ENCODE measurements at places on chromosomes 3 and 15.

DNA sequence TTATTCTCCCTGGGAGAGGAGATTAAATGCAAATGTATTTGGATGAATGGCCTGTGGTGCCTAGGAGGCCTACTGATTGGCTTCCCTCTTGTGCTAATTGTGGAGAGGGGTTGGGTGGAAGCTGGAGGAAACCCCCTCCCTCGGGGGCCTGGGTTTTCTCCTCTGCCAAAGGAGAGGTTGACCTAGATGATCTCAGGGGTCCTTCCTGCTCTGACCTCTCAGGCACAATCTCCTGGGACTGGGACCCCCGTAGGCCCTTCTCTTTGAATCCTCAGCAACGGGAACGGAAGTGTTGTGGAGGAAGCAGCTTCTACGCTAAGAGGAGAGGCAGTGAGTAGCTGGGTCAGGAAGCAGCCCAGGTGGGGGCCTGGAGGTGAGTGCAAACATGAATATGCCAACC is 40.5 kb upstream of the MAGEF1 start:
- no peak for DNase-seq

DNA sequence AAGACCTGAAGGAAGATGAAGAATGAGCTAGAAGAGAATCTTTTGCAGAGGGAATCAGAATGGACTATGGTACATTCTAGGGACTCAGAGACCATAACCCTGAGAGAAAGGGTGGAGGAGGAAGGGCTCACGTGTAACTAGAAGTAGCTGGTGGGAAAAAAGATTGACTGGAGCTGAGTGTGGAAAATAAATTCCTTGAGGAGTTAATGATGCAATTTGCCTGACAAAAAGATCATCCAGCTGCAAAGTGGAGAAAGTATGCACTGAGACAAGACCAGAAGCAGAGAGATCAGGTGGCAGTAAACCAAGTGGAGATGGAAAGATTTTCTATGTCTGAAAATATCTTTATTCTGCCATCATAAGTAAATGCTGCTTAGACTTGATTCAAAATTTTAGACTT is 52.9 kb upstream of the TBL1XR1 start:
- no peak for DNase-seq

GRCh38 chr15:55124616-55125015 is 72.1 kb downstream of the RSL24D1 start:
- DNase-seq = no peak

GRCh38 chr15:70362886-70363285 is 265.2 kb upstream of the TLE3 start:
- no peak for DNase-seq

GRCh38 chr3:48107227-48107626 is 81.0 kb downstream of the CDC25A start:
- DNase-seq = no peak

DNA sequence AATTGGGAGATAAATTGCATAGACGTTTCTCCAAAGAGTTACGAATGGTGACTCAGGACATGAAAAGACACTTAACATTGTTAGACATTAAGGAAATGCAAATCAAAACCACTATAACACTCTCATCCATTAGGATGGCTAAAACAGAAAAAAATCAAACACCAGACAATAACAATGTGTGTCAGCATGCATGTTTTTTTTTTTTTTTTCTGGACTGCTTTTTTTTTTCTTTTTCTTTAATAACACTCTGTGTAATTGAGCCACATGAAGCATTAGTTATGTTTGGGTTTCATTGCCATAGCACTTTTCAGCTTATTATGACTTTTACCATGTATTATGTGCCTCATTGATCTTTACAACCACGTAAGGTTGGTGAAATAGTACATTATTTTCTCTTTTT is 95.0 kb downstream of the NFKBIZ start:
- no peak for DNase-seq

DNA sequence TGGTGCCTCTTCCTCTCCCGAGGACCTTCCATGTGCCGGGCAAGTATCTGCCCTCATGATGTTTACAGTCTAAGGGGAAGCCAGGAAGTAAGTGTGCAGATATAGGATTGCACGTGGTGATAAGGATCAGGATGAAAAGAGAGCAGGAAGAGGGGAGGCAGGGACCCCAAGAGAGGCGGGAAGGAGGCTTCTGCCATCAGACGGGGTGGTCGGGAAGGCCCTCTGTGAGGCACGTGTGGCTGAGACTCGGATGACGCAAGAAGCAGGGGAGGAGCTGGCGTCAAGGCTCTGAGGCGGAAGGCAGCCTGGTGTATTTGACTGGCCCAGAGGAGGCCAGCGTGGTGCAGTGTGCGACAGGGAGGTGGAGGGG is 762 bp upstream of the IQSEC1 start:
- DNase-seq = no peak

DNA sequence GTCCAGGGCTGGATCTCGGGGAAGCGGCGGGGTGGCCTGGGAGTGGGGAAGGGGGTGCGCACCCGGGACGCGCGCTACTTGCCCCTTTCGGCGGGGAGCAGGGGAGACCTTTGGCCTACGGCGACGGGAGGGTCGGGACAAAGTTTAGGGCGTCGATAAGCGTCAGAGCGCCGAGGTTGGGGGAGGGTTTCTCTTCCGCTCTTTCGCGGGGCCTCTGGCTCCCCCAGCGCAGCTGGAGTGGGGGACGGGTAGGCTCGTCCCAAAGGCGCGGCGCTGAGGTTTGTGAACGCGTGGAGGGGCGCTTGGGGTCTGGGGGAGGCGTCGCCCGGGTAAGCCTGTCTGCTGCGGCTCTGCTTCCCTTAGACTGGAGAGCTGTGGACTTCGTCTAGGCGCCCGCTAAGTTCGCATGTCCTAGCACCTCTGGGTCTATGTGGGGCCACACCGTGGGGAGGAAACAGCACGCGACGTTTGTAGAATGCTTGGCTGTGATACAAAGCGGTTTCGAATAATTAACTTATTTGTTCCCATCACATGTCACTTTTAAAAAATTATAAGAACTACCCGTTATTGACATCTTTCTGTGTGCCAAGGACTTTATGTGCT is 527 bp downstream of the B2M start:
- no peak for DNase-seq

DNA sequence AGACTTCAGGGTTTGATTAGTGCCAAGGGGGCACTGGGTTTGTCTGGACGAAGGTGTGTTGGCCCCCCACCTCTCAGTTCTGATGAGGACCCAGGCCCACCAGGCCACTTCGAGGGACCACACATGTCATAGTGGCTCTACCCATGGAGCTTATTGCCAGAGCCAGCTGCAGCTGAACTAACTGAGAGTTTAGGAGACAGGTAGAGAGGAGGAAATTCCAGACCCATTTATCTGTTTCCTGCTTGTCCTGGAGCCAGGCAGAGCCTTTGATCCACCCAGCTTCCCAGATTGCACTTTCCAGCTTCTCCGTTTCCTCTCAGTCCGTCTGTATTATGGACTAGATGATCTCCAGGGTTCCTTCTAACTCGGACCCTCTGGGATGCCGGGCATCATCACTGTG is 20.9 kb downstream of the SLC24A1 start:
- no peak for DNase-seq

DNA sequence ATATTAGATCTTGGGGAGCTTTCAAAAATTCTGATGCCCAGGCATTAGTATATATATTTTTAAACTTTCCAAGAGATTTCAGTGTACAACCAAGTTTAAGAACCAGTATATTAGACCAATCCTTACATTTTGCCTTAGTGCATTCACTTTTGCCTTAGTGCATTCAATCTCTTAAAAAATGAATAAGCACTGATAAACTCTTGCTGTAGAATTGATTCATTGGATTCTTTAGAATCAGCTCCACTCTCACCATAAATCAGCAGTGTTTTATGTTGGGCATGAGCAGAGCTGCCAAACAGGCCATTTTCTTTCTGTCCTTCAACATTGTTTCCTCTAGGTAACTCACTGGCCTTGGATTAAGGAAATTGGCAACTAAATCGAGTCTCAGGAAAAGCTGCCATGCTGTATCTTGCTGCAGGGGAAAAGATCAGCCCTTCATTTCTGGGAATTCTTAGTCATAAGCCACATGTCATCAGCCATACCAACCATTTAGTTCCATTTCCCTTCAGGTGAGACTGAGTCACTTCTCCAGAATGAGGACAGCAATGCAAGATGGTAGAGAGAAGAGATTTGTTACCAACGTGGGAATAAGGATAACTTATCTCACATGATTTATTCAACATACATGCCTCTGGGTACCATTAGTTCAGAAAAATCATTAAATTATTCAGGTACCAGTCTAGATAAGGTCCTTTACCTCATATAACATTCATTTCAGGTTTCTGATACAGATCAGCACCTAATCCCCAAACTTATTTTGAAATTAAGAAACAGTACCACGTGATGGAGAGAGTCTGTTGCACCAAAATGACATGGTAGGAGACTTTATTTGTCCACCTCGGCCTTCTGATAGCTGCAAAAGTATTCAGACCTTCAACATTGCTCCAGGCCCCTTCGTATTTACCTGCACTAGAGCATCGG is 192.5 kb downstream of the P3H2 start:
- DNase-seq = no peak

DNA sequence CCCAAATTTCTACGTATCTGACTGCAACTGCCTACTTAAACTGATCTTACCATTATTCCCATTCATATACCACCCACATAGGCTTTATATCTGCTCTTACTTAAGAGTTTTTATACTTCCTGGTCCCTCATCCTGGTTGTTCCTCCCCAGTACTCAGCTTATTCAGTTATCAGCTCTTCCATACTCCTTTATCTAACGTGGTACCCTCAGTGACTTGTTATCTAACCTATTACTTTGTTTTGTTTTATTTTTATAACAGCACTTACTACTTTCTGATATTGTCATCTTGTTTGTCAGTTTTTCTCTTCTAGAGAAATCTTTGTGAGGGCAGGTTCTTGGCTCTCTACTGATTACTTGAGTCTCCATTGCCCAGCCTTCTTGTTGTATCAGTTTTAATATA is 100.6 kb downstream of the ZNF609 start:
- DNase-seq = no peak

- DNase-seq = no peak
Observed at GRCh38 chr15:42206406-42206805, 1.7 kb downstream of the VPS39 start.

GRCh38 chr3:31508452-31509146 is 24.1 kb upstream of the STT3B start:
- no peak for DNase-seq

- DNase-seq = no peak
Observed at GRCh38 chr3:72440491-72440890, 407.8 kb downstream of the SHQ1 start.

GRCh38 chr3:125622381-125622791 is 27.1 kb upstream of the OSBPL11 start:
- DNase-seq = no peak

GRCh38 chr3:31777092-31777491 is 204.0 kb downstream of the OSBPL10 start:
- no peak for DNase-seq

GRCh38 chr3:100963041-100963440 is 30.2 kb downstream of the ABI3BP start:
- DNase-seq = no peak

GRCh38 chr15:40157778-40158447 is 3.0 kb upstream of the BUB1B start:
- DNase-seq = no peak

- DNase-seq = no peak
Observed at GRCh38 chr3:151395806-151396205, 11.3 kb upstream of the P2RY12 start.

DNA sequence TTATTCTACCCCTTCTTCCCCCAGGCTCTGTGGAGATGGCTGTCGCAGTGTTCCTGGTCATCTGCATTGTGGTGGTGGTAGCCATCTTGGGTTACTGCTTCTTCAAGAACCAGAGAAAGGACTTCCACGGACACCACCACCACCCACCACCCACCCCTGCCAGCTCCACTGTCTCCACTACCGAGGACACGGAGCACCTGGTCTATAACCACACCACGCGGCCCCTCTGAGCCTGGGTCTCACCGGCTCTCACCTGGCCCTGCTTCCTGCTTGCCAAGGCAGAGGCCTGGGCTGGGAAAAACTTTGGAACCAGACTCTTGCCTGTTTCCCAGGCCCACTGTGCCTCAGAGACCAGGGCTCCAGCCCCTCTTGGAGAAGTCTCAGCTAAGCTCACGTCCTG is 12.9 kb downstream of the SPINT1 start:
- no peak for DNase-seq

GRCh38 chr3:106058475-106058874 is 189.7 kb upstream of the CBLB start:
- no peak for DNase-seq

DNA sequence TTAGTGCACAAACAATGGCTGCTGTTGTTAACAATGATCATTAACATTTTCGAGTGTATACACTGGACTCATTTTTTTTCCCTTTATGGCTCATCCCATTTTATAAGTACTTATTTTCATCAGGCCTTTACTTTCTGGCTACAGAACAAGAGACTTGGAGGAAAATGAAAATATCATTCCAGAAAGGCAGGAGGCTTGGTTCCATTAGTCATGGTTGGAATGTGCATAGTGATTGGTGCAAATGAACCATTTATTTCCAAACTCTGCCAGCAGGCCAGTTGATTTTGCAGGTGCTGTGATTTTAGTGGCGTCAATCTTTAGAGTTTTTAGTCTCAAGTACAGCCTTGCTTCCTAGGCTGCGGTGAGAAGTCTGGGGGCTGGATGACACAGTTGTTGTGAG is 151.8 kb downstream of the ITPR1 start:
- no peak for DNase-seq

DNA sequence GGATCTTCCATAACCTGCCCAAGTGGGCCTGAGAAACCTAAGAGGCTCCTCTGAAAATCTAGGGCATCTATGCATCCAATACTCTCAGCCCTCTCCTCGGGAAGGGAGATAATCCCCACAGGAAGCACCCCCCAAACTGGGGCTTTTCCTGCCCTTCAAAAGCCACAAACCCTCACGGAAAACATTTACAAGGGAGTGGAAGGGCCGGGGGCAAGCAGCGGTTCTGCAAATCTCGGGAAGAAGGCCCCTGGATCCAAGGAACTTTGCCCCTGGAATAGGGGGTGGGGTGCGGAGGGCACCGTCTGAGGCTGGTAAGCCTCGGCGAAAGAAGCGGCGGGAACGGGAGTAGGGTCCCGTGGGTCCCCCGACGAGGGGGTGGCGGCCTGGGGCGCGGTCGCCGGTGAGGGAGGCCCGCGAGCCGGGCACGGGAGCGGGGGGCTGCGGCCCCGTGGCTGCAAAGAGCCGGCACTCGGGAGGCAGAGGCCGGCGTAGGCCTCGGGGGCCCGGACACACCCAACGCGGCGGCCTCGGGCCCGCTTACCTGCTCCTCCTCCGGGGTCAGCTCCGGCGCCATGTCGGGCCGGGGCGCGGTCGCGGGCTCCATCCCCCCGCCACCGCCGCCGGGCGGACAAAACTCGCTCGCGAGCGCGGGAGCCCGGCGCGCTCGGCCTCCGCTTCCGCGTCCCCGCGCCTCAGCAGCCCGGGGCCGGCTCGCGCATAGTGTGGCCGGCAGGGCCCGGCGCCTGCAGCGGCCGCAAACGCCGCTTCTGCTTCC is 755 bp downstream of the PTPN9 start:
- DNase-seq = no peak

GRCh38 chr3:24363242-24363641 is 131.4 kb downstream of the THRB start:
- no peak for DNase-seq

DNA sequence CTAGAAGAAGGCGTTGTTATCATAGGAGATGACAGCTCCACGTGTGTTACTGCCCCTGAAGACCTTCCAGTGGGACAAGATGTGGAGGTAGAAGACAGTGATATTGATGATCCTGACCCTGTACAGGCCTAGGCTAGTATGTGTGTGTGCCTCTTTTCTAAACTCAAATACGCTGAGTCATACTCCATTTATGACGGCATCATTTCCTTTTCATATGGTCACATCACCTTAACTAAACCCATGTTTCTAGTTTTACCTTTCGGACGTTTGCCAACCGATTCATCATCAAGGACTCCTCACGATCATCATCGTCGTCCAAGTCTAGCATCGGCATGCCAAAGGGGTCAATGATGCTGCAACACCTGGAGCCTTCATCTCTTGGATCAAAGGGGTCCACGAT is 149.0 kb downstream of the CBLB start:
- DNase-seq = no peak

All from GM18507 (cell line).